ENCODE measurements at places on chromosomes 12 and 14.

DNA sequence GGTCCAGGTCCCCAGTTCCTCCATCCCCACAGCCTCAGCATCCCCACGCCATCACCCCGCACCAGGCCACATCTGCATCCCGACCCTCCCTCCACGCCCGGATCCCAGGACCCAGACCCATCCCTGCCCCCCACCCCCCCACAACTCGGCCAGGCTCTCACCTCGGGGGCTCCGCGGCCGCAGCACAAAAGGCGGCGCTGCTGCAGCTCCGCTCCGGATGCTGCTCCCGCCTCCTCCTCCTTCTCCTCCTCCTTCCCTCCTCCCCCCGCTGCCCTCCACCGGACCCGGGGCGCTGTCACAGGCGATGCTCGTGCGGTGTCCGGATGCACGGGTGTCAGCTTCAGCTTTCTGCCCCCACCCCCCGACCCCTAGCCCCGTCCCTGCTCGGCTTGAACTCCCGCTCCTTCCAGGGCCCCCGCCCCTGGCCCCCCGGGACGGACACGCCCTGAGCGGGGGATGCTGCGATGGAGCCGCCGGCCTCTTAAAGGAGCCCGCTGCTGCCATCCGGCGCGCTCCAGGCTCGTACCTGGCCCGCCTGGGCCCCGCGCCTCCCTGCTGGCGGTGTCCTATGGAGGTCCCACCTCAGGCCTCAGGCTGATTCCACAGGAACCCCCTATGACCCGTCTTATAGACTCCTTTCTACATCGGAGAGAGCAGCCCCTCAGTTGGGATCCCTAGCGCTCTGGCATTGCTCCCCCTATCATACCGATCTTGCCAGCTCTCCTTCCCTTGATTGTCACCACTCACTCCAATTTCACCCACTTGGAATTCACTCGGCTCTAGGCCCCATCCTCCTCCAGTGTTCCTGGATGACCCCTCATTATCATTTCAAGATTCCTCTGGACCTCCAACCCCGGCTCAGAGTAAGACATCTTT lies at the start of gene MAP3K12:
Gene MAP3K12, minus strand, starts transcription at position 193 of the 876 bp plus-strand sequence. CDS start 12,067 bp downstream, outside the sequence.
- no peak for DNase-seq

DNA sequence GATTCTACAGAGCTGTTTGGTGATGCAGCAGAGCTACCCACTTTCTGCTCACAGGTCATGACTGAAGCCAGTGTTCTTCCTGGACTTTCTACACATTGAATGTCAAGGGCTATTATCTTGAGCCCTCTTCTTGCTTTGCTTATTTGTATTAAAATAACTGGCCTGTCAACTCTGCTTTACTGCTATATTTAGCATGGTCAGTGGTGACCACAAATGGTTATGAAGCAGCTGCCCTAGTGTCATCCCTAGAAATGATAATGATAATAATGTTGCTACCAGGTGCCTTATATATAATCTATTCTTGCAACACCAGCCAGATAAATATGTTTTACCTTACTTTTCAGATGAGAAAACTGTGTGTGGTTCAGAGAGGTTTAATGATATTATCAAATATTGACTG lies 2.6 kb upstream of the LRRC10 start:
- no peak for DNase-seq

- no peak for DNase-seq
Measured at GRCh38 chr12:68078737-68079136, 80.8 kb downstream of the IFNG start.

GRCh38 chr12:101064721-101065120 lies 145.3 kb downstream of the SLC5A8 start:
- no peak for DNase-seq

DNA sequence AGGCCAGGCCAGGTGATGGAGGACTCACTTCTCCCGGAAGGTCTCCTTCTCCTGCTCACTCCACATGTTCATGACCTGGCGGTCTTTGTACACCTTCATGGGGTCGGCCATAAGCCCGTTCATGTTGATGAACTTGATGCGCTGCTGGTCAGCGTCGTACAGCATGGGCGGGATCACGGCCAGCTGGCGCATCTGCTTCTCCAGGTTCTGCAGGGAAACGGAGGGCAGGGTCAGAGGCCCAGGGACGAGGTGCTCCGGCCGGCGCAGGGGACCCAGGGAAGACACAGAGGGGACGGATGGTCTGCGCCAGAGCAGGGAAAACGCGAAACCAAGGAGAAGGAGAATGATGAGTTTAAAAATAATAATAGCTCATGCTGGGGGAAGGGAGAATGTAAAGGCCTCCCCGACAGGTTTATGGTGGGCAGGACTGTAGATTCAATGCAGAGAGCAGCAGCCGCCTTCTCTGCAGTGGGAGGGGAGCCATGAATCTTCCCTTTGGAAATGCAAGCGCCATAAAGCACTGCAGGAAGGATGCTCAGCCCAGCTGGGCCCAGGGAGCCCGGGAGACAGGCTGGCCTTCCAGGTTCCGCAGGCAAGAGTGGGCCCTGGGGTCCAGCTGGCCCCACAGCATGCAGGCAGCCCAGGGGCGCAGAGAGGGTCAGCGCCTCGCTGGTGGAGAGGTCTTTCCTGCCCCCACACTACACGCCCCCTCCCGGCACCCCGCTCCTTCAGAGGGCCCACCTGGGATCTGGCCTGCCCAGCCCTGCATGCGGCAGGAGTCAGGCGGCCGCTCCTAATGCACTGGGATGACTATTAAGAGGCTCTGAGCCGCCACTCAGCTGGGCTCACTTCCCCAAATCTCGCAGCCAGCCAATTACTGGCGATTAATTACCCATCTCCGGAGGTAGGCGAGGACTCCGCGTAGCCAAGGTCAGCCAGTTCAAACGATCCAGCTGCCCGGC lies 132.0 kb downstream of the RFLNA start:
- no peak for DNase-seq

DNA sequence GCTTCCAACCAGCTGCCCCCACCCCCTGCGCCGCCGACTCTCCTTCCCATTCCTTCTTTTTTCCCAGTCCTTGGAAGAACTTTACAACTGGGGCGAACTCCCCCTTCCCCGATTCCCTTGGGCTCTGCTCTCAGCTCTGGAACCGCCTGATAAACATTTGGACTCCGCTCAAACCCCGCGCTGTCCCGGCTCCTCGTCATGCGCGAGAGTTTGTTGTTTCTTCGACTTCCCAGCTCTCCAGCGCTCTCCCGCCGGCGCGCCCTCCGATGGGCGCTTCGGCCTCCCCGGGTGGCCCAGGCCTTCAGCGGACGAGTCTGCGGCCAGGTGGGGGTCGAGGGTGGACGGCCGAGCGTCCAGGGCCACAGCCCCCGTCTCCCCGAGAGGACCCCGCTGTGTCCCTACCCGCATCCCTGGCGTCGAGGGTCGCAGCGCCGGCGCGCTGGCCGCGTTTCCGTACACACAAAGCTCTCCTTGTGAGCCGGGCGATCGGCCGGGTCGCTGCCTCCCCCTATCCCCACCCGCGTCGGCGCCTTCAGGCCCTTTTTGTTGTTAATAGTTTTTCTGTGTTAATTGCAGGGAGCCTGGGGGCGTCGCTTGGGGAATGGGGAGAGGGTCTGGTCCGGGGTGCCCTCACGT lies 847 bp downstream of the MMP14 start:
- DNase-seq, result no peak

DNA sequence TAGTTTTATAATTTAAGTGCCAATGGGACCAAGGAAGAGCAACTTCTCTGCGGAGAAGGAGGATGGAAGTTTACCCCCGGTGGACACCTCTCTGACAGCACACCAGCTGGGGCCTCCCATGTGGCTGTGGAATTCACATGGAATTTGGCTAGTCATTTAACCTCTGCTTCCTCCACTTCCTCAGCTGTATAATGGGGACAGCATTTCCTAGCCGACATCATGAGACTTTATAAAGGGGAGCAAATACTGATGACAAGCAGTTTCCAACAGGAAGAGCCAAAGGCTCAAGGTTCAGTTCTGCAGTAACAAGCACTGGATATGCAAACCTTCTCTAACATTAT lies 7.5 kb downstream of the DUSP6 start:
- no peak for DNase-seq

DNA sequence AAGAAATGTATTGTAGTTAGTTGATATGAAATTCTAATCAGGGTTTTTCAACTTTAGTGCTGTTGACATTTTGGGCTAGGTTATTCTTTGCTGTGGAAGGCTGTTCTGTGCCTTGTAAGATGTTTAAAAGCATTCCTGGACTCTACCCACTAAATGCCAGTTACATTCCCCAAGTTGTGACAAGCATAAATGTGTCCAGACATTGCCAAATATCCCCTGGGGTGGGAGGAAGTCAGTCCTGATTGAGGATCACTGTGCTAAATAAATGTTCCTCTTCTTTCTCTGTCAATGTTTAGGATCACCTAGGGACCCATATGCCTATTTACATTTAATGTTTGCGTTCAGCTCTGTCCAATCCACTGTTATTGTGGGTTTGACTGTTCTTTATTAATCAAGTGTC lies 268.3 kb downstream of the TMTC2 start:
- DNase-seq, result no peak

- no peak for DNase-seq
Measured at GRCh38 chr14:90538095-90538494, 141.3 kb downstream of the CALM1 start.

GRCh38 chr12:62785941-62786559 lies 148.9 kb downstream of the PPM1H start:
- no peak for DNase-seq

DNA sequence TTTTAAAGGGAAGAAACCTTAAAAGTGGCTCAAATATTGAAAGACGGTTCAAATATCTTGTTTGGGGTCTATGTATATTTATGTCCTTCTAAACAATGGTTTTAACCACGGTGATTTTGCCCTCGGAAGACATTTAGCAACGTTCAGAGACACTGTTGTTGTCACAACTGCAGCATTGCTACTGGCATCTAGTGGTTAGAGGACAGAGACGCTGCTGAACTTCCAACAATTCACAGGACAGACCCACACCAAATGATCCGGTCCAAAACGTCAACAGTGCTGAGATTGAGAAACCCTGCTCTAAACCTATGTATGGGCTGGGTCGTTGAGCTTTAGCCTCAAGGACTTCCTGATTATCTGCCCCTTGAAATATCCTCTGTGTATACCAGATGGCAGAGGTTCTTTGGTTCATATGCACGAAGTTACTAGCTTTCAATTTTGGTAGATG lies 1.7 kb downstream of the ANGEL1 start:
- no peak for DNase-seq

DNA sequence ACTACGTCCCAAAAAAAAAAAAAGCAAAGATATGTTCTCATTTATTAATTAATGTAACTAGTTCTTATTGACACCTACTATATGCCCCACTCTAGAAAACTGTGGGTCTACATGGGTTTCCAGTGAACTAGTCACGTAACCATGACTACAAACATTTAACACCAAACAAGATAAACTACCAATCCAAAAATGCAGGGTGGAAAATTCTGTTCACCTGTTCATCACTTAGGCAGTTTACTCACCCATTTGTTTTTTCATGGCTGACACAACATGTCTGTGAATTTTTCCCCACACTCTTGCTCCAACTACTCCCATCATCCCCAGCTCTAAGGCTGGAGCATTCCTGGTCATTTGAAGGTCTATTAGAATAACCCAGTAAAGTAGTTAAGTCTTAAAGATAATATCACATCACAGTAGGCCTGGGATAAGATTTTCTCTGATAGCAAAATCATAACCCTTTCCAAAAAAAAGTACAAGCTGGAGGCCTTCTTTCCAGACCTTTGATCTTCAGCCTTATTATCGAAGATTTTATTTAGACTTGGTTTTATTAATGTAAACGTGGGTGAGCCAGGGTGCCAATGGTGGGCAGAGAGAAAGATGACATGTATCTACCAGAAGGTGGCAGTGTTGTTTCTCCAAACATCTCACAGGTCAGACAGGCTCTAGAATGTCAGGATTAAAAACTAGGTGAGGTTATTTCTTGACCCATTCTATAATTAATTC lies 61.6 kb upstream of the DAAM1 start:
- no peak for DNase-seq

DNA sequence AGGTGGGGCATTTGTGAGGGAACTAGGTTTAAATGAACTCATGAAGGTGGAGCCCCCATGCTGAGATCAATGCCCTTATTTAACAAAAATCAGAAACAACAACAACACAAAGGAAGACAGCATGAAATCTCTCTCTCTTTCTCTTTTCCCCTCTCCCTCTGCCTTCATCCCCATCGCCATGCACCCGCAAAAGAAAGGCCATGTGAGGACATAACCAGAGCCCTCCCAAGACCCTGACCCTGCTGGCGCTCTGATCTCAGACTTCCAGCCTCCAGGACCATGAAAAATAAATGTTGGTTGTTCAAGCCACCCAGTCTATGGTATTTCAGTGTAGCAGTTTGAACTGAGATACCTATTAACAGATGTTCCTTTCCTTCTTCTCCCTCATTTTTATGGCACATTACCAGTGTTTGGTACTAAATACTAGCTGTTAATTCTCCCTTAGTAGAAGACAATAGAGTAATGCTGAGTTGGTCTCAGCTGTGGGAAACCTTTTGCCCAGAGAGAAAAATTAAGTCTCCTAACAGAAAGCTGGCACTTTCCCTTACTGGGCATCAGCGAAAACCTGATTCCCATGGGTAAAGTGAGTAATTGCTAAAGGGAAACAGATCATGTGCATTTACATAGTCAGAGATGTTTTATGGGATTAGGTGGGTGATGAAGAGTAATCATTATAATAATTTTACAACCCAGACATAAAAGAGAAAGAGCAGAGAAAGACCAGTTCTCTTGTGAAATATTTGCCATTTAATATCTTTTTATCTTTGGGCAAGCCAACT lies 264.0 kb upstream of the PLEKHG7 start:
- DNase-seq, result no peak

DNA sequence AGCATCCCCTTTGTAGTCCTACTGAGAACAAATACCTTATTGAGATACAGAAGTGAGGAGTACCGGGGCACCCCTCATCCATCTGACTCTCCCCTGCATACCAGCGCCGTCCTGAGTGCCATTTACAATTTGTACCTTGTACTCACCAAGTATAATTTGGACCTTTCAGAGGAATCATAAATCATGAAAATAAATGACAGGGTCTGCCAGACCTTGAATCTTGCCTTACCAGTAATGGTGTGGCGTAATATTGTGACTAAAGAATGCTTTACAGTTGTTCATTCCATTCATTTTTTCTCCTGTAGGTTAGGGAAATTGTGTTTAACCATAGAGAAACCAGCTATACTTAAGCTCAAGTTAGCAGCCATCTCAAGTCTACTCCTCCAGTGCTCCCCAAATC lies 243.7 kb upstream of the RGS6 start:
- no peak for DNase-seq

All from vagina (tissue), 2 donors.